Left renal pelvis (tissue), 4 donors: ENCODE measurements at places on chromosomes 2 and 18. TPM values are rescaled to one million over a fixed set of nuclear protein-coding genes. Genes with fewer than 3 reads are reported as not detected.

The PSMA8 gene
- not detected for polyA plus RNA-seq

The KLHL14 gene
- polyA plus RNA-seq = 31.1 TPM

The C1D gene
- polyA plus RNA-seq = 54.1 TPM

The NETO1 gene
- 1.1 TPM for polyA plus RNA-seq

The TCF23 gene
- polyA plus RNA-seq = 3.2 TPM

The CD226 gene
- polyA plus RNA-seq = 2.3 TPM

The TCF4 gene
- polyA plus RNA-seq = 66.7 TPM

The LYG1 gene
- 6.4 TPM for polyA plus RNA-seq

The DUSP19 gene
- polyA plus RNA-seq = 6.8 TPM

The LHCGR gene
- polyA plus RNA-seq = 0.24 TPM

The UBXN4 gene
- polyA plus RNA-seq = 136 TPM

The CERKL gene
- polyA plus RNA-seq = 21.8 TPM

The FLACC1 gene
- 1.9 TPM for polyA plus RNA-seq

- no peak for DNase-seq
Observed at GRCh38 chr2:230019742-230020141, 49.0 kb downstream of the SLC16A14 start.

GRCh38 chr2:162838136-162838497 lies 450 bp downstream of the KCNH7 start:
- DNase-seq = no peak

DNA sequence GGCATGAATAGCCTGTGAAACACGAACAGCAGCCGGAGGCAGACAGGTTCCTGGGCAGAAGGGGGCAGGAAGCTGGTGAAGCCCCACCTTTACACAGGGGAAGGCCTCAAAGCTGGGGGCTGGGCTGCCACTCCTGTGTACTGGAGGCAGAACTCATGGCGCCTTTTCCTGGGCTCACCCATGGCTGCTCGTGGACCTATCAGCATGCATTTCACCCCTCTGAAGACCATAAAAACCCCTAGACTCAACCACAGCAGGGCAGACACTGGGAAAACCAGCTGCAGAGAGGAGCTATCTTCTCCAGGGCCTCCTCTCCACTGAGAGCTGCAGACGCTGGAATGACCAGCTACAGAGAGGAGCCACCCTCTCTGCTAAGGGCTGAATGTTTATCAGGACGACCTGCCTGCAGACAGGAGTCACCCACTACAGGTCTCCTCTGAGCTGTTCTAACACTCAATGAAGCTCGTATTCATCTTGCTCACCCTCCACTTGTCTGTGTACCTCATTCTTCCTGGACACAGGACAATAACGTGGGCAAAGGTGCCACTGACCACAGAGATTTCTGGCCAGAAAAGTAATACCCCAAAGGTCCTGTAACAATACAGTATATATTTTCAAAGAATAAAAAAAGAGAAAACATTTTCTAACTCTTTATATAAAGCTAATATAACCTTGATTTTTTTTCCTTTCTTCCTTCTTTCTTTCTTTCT lies 18.9 kb upstream of the CCDC88A start:
- DNase-seq = no peak

DNA sequence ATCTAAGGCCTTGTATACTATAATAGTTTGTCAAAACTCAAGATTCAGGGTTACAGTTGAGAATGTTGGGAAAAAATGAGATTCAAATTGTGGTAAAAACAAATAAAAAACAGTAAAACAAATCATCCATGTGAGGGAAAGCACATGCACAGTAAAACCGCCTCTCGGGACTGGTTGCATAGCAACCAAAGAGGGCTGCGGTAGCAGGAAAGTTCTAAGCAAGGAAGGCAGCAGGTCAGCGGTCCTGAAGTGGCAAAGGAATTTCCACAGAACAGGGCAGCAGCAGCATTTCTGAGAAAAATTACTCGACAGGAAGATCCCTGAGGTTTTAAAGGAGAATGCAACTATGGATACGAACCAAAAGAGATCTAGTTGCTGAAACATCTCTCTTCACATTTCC lies 93.7 kb downstream of the DYNAP start:
- DNase-seq = no peak

DNA sequence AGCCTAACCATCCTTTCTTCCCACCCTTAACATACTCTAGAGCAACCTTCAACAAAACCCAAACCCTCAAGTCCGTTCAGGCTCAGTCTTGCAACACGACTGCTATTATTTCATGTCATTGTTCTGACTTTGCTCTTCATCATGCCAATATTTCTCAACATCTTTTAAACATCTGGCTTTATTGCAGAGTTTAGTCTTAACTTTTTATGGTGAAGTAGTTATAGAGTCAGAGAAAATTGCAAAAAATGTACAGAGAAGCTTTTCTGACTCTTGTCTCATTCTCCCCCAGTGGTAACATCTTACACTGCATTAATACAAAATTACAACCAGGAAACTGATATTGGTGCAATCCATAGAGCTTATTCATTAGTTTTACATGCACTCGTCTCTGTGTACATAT lies 3.9 kb downstream of the MARCO start:
- DNase-seq = no peak

DNA sequence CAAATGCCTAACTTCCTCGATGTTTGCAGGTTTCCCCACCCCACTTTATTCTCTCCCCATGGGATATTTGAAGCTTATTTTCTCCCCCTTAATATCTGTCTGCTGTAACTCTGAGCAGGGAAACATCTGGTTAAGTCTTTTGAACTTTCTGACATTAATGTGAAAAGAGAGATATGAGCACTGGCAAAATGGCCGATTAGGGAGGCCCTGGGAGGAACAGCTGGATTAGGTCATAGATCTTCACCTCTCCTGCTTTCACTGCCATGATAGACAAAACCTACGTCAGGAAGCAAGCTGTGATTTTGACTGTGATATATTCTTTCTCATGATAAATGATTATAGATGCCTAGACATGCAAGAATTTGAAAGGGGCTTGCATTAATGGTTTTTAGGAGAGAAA lies 43.6 kb downstream of the LYPD6B start:
- no peak for DNase-seq

GRCh38 chr2:220185766-220186305 lies 558.4 kb downstream of the SLC4A3 start:
- no peak for DNase-seq

DNA sequence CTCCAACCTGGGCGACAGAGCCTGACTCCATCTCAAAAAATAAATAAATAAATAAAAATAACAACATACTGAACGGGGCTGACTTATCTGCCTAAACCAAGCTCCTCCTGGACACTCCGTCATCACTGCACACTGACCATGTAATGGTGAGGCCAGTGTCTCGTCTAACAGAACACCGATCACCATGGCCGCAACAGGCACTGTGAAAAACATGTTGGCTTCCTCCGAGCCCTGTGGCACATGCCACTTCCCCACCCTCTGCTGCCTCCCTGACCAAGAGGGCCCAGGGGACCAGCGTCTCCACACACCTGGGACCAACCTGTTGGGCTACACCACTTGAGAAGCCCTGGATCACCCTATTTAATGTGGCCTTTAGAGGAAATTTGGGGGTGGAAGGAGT lies 33.9 kb downstream of the ZNF516 start:
- DNase-seq = no peak

- DNase-seq = no peak
Observed at GRCh38 chr18:74388227-74388626, 68.9 kb downstream of the DIPK1C start.

GRCh38 chr2:224976629-224977525 lies 65.4 kb downstream of the DOCK10 start:
- no peak for DNase-seq

- DNase-seq = no peak
Observed at GRCh38 chr18:23856466-23857163, 157.9 kb upstream of the TTC39C start.

DNA sequence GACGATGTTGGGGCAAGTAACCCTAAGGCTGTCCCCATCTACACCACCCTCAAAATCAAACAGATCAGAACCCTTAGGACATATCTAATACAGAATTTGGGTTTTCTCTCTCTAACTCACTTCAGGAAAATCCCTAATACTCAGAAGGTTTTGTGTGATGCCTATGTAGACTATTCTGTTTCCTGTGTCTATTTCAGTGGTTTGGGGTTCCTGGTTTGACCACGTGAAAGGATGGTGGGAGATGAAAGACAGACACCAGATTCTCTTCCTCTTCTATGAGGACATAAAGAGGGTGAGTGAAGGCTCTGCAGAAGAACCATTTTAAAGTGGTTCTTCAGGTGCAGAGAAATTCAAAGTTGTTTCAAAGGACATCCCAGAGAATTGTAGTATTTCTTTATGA lies 16.3 kb downstream of the SULT1C2 start:
- no peak for DNase-seq

DNA sequence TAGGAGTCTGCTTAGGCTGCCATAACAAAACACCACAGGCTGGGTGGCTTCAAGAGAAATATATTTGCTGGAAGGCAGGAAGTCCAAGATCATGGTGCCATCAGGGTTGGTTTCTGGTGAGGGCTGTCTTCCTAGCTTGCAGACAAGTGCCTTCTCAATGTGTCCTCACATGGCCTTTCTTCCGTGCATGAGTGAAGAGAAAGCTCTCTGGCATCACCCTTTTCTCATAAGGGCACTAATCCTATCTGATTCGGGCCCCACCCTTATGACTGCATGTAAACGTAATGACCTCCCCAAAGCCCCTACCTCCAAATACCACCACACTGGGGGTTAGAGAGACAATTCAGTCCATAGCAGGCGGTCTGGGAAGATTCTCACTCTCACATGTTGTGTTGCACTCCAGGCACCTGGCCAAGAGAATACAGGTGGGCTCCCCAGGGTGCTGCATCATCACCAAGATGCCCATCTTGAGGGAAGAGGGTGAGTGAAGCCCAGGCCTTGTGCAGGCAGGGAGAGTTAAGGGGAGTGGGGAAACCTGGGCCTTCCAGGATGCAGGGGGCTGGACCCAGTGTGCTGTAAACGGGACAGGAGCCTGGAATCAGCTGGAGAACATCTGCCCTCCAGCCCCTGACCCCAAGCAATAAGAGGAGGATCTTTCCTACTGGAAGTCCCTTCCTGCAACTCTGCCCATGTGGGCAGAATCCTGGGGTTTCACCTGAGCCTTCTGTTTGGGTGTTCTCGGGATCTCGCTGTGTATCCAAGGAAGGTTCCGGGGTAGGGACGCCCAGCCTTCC lies 10.2 kb downstream of the CATIP start:
- DNase-seq = no peak

GRCh38 chr2:32647180-32647651 lies 19.4 kb downstream of the TTC27 start:
- DNase-seq = no peak

GRCh38 chr2:196967116-196967515 lies 40.6 kb upstream of the PGAP1 start:
- DNase-seq = no peak

GRCh38 chr2:235537587-235537986 lies 43.7 kb downstream of the AGAP1 start:
- DNase-seq = no peak

GRCh38 chr2:85994897-85995647 lies 106.3 kb upstream of the ST3GAL5 start:
- no peak for DNase-seq

- no peak for DNase-seq
Observed at GRCh38 chr2:231185886-231186285, 12.5 kb upstream of the ARMC9 start.

- DNase-seq = no peak
Observed at GRCh38 chr2:102117472-102117858, 25.1 kb upstream of the IL1R1 start.

- DNase-seq = no peak
Observed at GRCh38 chr2:223725986-223726970, 111.1 kb downstream of the AP1S3 start.

DNA sequence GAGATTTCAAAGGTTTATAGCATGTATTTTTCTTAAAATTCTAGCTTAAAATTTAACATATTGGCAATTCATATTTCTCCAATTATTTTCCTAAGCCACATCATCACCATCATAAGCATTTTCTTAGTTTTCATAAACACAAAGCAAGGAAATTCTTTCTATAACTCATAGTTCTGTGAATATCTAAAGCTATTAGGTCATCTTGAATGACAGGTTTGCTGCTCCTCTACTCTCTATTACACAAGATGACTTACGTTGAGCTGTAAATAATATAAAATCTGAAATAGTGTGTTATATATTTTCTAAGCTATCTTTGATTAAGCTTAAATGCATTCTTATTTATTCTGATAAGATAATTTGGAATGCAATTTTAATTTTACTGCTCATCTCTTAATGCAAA lies 984.6 kb upstream of the CNTNAP5 start:
- DNase-seq = no peak

DNA sequence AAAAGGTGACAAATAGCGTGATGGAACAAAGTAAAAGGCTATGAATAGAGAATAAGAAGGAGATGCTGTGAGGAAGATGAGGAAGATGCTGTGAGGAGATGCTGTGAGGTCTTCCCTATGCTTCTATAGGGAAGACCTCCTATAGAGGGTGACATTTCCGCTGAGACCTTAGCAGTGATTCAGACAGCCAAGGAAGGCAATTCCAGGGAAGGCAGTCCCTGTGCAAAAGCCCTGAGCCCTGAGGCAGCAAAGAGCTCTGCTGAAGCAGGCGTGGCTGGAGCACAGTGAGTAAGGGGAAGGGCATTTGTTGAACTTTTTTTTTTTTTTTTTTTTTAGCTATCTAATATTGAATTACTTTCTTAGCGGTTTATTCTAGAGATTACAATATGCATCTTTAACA lies 142.7 kb upstream of the FOSL2 start:
- DNase-seq = no peak

GRCh38 chr2:18552351-18553077 lies 7.9 kb downstream of the RDH14 start:
- DNase-seq = no peak

DNA sequence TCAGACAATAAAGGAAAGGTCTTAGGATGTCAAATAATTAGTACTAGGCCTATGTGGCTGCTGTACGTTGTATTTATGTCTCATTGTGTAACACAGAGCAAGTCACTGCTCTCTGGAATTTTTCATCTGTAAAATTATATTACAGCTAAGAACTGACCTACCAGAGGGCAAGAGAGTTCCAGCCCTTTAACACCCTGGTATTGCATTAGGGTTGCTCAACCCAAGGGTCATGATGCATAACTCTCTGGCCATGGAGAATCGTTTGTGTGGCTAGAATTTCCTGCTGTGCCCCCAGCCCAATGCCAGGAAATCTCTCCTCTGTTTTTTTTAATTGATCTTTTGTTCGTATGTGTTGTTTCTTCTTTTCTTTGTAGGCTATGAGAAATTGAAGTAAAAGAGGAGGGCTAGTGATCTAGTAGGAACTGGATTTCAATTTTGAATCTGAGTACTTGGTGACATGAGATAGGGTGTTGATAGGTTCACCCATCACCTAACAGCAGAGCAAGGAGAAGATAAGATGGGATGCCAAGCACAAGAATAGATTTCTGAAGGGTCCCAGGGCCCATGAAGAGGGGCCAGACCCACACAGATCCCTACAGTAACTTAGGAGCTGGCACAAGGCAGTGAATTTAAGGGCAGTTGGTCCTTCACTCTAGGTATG lies 571.2 kb upstream of the TNP1 start:
- DNase-seq = no peak

DNA sequence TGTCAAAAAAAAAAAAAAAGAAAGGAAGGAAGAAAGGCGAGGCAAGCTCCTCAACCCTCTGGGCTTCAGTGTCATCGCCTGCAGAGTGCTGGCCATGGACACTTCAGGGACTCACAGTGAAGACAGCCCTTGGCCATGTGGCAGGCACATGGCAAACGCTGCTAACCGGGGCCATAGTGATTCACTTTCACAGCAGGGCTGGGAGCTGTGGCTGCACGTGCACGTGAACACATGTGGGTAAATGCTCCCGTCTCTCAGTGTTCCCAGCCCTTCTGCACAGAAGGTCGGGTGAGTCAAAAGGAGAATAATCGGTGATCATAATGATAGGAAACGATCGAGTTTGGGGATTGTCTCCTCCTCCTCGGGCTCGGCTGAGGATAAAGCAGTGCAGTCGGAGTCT lies 46.1 kb upstream of the UBE2F start:
- no peak for DNase-seq
